ENCODE measurements at places on chromosomes 3 and 15. TPM values are rescaled to one million over a fixed set of nuclear protein-coding genes. Genes with fewer than 3 reads are reported as not detected.

The UCN2 gene
- polyA plus RNA-seq: 0.53 TPM

The LINS1 gene
- 19.9 TPM for polyA plus RNA-seq

The MCF2L2 gene
- 0.40 TPM for polyA plus RNA-seq

GRCh38 chr3:15065550-15066007, 464 bp upstream of the MRPS25 start:
- DNase-seq: no peak

DNA sequence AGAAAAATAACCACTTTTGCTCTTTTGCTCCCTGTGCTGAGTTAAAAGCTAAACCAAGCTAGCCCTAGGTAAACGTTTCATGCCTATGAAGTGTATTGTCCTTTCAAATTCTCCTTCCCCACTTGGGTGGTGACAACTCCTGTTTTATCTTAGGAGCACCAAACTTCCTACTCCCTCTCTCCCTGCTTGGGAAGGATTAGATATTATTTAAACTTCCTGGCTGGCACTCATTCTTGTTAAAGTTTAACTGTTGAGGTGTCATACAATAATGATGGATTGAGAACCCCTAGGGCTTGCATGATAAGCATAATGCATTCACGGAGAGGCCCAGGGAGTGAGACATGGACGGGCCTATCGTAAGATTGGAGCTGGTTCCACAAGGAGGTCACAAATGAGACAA, 29.5 kb downstream of the B4GALT4 start:
- DNase-seq: no peak

The AEN gene
- polyA plus RNA-seq: 6.6 TPM

DNA sequence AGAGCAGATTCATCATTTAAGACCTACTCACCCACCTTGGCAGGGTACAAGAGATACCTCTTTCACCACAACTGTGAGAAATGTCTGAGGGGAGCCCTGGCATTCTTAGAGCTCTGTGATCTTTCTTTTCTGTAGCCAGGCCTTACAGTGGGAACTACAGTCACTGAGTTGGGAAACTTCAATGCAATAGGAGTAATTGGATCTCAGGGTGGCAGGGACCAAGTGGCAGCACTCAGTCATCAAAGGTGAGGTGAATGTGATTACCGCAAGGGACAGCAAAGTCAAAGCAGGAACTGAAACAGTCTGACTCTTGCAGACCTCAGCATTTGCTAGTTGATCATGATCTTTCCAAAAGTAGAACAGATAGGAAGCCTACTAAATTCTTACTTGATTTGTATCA, 7.2 kb upstream of the MCF2L2 start:
- no peak for DNase-seq

The FGF12 gene
- 7.1 TPM for polyA plus RNA-seq

- no peak for DNase-seq
Measured at GRCh38 chr3:54831112-54831511, 96.7 kb downstream of the LRTM1 start.

DNA sequence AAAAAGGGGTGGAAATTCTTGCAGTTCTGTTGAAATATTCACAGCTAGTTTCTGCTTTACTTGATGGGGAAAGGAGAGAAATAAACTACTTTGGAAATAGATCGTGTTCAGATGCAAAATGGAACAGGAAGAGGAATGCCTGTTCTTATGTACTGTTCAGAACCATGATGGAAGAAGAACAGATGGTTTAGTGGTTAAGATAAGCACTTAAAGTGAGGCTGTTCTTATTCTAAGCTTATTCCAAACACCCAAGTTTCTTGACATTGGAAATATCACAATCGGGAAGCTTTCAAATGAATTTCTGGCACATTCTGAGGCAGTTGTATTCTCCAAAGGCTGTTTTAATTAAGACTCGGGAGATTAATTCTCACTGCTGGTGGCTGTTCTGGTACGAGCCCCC, 228.5 kb downstream of the LSAMP start:
- DNase-seq: no peak

DNA sequence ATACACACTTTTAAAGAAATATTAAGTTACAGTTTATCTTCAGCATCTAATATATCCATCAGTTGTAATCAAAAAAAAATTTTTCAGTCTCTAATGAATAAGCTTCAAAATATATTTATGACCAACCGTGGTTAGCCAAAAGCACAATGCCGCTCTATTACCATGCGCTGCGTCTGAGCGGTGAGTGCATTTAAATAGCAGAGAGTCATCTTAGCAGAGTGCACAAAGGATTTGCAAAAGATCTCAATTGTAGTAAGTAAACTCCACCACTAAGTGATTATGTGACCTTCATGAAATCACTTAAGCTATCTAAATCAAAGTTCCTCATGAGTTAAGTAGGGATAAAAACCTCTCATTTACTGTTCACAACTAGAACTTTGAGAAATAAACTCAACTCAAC, 4.9 kb downstream of the TP63 start:
- DNase-seq: no peak

DNA sequence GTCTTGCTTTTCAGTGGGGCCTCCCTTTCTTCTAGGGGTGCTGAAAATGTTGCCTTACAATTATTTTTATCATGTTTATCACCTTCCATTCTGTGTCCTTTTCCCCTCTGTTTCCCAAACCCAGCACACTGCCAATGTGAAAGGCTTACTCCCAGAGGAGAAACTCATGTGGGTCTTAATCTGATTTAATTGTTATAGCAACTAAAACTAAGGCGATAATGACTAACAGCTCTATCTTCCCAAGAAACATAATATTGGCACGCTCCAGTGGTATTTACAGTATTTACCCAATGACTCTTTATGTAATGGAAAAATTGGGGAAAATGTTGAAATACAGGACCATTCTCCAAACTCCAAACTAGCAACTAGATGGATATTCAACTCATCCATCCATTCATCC, 58.4 kb downstream of the MESD start:
- DNase-seq: no peak

DNA sequence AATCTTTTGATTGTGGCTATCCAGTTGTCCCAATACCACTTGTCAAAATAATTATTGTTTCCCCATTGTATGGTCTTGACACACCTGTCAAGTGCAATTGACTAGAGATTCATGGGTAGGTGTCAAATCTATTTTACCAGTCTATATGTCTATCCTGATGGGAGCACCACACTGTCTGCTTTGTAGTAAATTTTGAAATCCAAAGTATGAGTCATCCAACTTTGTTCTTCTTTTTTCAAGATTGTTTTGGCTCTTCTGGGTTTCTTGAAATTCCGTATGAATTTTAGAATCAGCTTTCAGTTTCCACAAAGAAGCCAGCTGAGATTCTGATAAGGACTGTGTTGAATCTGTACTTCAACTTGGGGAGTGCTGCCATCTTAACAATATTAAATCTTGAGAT, 71.9 kb downstream of the CSNK1G1 start:
- no peak for DNase-seq

Data from right renal pelvis (tissue), 4 donors.